ENCODE measurements at places on chromosomes 16 and 17.

GRCh38 chr17:10036511-10037061 is 131.5 kb upstream of the RCVRN start:
- no peaks in the 10 kb centered on the region for H3K27me3 ChIP-seq
- H3K36me3 ChIP-seq = no peaks in the 10 kb centered on the region
- no peak overlapping the region for H3K4me3 ChIP-seq
- H3K27ac ChIP-seq = no peak overlapping the region
- H3K4me1 ChIP-seq = no peaks in the 10 kb centered on the region

GRCh38 chr17:79183043-79183292 is 108.3 kb downstream of the ENGASE start:
- no peaks in the 10 kb centered on the region for H3K4me1 ChIP-seq
- DNase-seq = no peak
- peak overlapping the region; percentile 64 for H3K4me3 ChIP-seq
- H3K27me3 ChIP-seq = peaks cover 67% of the 10 kb centered on the region

- peak; percentile 79 for DNase-seq
- H3K4me1 ChIP-seq = peaks cover 7% of the 10 kb centered on the region
- H3K4me3 ChIP-seq = no peak overlapping the region
- H3K27ac ChIP-seq = no peak overlapping the region
Observed at GRCh38 chr16:86517652-86518258, 7.4 kb downstream of the FOXF1 start.

DNA sequence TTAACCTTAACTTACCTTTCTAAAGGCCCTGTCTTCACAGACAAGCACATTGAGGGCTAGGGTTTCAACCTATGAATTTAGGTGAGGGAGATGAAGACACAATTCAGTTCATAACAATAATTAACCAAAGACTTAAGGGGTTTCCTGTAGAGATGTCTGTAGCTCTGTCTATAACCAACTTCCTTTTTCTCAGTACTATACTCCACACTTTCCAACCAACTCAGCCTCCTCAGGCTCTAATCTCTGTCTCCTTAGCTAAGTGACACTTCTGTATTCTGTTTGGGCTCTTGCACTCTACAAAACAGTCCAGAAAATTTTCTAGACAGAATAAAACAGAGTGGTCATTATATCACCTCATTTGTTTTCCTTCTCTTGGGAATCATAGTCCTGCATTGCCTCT is 25.8 kb downstream of the CAPNS2 start:
- H3K27me3 ChIP-seq = no peaks in the 10 kb centered on the region
- peaks cover 7% of the 10 kb centered on the region for H3K4me1 ChIP-seq
- no peak overlapping the region for H3K27ac ChIP-seq
- no peaks in the 10 kb centered on the region for H3K36me3 ChIP-seq

DNA sequence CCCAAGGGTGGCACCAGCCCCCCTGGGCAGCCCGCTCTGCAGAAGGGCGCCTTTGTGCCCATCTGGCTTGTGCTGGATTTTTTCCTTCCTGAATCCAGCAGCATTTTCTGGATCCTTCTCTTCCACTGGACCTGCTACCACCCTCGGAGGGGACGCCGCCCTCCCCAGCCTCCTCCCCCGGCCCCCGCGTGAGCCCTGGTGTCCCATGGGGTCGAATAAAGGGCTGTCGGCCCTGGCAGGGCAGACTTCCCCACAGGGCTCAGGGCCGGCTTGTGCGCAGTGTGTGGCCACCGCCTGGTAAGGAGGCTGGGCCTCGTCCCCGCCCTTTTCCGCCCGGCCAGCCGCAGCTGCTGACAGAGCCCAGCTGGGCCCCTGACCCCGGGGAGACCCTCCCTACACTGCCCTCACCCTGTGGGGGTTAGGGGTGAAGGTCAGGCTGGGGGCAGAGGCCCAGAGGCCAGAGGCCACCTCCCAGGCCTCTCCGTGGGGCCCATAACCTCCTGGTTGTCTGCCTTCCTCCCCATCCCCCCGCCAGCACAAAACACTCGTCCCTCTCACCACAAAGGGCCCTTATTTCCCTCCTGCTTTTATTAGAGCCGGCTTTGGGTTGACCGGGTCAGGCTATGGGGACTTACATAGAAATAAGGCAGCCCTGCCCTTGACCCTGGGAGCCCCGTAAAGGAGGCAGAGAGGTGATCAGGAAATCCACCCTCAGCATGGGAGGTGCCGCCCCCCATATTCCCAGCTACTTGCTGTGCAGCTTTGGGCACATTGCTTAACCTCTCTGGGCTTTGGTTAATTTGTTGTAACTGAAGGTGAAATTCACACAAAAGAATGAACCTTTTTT is 179.3 kb upstream of the CIBAR2 start:
- peak; percentile 53 for DNase-seq
- H3K4me3 ChIP-seq = no peak overlapping the region
- H3K4me1 ChIP-seq = peaks cover 13% of the 10 kb centered on the region
- H3K27me3 ChIP-seq = no peaks in the 10 kb centered on the region
